ENCODE measurements at places on chromosomes 11 and 22.

DNA sequence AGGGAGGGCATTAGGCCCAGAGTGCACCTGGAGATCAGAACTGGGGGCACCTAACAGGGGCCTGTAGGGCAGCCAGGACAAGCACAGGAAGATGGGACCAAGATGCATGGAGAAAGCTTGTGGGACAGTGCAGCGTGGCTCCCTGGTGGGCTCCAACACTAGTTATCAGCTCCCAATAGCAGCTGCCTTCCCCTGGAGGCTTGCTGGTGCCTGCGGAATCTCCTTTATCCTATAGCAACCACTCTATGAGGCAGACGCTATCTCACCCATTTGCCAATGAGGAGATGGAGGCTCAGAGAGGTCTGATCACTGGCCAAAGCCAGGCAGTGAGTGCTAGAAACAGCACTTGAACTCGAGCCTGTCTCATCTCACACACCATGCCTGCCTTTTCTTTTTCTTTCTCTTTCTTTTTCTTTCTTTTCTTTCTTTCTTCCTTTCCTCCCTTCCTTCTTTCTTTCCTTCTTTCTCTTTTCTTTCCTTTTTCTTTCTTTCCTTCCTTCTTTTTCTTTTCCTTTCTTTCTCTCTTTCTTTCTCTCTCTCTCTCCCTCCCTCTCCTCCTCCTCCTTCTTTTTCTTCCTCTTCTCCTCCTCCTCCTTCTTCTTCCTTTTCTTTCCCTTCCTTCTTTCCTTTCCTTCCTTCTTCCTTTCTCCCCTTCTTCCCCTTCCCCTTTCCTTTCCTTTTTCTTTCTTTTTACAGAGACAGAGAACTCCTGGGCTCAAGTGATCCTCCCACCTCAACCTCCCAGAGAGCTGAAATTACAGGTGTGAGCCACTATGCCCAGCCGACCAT, 16.1 kb upstream of the SEC14L4 start:
- DNase-seq: no peak

DNA sequence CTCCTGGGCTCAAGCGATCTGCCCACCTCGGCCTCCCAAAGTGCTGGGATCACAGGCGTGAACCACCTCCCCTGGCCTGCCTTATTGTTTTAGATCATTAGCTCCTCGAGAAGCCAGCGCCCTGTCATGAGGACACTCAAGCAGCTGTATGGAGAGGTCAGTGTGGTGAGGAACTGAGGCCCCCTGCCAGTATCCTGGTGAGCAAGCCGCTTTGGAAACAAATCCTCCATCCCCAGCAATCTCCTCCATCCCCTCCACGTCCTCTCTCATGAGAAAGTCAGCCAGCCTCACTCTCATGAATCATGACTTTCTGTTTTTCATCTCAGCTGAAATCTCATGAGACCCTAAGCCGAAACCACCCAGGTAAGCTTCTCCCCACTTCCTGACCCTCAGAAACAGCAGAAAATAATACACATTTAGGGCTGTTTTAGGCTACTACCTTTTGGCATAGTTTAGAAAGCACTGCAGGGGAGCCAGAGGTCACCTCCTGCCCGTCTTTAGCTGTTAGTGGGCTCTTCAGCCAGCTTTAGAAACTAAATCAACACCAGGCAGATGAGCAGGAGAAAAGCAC, 56.0 kb downstream of the CTTN start:
- no peak for DNase-seq

DNA sequence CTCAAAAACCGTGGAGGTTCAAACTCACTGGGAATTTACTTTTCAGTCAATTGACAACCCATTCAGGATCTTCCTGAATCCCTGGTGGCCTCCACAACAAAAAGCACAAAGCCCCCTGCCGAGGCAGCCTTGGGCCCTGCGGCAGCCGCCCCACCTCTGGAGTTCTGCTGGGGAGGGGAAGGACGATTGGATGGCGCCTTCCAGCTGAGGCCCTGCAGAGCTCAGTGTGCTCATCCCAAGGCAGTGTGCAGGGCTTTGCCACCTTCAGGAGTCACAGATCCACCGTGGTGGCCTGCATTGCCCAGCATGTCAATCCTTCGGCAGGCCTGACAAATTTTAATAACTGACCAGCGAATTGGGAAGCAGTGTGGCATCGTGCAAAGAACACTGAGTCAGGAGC, 7.4 kb downstream of the ZFTA start:
- DNase-seq: no peak

- DNase-seq: no peak
These were observed 53.2 kb upstream of the AMPD3 start for GRCh38 chr11:10401696-10402392.

DNA sequence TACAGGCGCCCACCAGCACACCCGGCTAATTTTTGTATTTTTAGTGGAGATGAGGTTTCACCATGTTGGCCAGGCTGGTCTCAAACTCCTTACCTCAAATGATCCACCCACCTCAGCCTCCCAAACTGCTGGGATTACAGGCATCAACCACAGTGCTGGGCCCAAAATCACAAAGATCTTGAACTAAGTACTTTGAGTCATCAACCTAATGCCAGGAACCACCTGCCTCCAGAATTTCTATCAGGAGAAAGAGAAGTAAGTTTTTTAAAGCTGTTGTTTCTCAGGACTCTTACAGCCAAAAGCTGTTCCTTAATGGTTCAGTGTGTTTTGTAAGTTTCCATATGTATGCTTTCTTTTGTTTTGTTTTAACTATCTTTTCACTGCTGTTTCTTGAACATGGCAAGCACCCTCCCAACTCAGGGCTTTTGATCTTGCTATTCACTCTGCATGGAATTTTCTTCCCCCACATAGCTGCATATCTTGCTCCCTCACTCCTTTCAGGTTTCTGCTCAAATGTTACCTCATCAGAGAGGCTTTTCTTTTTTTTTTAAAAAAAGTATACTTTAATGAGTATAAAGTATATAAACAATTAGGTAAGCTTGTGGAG, 6.0 kb upstream of the PAK1 start:
- no peak for DNase-seq

Measured in CD4-positive, alpha-beta memory T cell (primary cell).